A549 (cell line): ENCODE measurements at places on chromosomes 5 and 9.
A peak's percentile ranks its signal among the peaks of the same experiment; 100 is the strongest.

DNA sequence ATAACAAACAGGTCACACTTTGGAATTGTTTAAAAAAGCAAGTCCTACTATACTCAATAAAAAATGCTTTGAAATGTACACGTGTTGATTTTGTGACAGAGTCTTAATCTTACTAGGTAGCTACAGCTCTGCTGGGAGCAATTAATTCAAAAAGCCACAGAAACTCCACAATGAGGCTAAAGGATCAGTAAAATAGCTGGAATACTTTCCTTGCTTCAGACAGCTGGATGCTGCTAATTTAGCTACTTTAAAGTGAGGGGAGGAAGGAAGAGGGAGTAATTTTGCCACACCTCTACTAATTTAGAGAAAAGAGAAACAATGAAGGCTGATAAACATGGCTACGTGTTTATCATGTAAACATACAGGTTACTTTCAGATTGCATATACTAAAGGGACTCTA is 927.6 kb upstream of the DMAC1 start:
- no peak for DNase-seq

DNA sequence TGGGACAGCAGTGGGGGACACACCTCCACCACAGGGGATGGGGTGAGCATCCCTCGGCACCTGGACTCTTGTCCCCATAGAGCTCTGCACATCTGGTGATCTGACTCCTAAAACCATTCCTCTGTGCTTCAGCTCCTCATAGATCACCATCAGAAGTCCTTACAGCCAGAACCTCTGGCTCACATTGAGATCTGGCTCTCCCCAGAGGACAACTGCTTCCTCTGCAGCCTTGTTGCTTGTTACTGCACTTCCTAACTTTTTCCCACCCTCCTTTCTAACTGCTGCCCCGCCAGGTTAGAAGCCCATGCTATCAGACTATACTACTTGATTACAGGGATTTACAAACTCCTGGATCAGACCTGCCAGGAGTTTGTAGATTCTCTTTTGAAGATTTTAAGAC is 64.5 kb downstream of the ARSB start:
- peak; percentile 44 for DNase-seq

GRCh38 chr5:141783005-141783946 is 94.9 kb downstream of the PCDH1 start:
- peak; percentile 25 for DNase-seq

DNA sequence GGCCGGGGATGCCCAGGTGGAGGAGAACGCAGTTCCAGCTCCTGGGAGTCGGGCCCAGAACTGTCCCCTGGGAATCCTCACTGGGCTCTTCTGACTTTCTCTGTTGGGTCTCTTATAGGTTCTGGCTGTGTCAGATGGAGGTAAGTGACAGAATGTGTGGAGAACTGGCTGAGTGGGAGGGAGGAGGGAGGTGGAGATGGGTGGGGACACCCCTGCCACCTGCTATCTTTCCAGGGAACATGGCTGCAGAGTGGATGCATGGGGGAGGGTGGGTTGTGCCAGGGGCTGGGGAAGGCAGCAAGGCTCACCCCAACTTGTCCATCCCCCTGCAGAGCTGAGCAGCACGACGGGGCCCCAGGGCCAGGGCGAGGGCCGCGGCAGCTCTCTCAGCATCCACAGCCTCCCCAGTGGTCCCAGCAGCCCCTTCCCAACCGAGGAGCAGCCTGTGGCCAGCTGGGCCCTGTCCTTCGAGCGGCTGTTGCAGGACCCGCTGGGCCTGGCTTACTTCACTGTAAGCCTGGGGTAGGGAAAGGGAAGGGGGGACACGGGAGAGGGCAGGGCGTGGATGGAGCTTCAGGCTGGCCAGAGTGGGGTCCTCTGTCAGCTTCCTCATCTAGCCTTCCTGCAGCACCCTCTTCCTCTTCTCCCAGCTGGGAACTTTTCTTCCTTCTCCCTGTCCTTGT is 8.3 kb downstream of the RGS14 start:
- no peak for DNase-seq

- DNase-seq: no peak
These were observed 570.6 kb downstream of the PDE4D start for GRCh38 chr5:59322894-59323293.

DNA sequence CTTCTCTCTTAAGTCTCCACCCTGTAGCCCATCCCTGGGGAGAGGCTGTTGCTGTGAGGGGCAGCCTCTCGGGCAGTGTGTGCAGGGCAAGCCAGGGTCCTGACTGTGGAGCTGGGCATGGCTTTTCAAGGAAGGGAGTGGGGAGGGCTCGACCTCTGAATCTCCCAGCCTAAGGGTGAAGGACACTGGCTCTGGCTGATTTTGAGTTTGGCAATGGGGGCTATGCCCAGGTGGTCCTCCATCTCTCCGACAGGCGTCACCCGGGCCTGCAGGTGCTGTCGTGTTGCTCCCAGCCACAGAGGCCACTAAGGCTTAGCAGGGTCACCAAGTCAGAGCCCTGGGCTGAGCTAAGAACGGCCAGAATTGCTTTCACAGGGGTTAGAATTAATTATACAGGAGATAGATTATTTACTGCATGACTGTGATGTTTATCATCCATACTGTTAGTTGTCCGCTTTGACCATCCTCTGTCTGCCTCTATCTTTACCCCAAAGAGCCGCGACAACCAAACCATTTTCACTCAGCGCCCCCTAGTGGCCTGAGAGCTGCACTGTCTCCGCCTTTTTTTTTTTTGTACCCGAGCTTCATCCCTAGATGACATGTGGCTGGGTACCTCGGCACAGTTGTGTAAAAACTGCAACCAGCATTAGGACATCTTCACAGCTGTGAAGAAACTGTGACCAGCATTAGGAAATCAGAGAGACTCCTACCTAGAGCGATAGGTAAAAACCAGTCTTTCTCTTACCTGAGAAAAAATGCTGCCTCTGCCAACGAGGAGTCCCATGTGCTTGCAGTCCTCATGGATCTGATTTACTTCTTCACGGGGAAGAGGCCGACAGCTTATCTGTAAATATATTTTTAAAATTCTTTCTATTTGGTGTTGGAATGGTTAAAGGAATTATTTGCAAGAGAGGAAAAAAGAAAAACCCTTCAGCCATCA is 44.5 kb downstream of the AGXT2 start:
- peak; percentile 54 for DNase-seq

DNA sequence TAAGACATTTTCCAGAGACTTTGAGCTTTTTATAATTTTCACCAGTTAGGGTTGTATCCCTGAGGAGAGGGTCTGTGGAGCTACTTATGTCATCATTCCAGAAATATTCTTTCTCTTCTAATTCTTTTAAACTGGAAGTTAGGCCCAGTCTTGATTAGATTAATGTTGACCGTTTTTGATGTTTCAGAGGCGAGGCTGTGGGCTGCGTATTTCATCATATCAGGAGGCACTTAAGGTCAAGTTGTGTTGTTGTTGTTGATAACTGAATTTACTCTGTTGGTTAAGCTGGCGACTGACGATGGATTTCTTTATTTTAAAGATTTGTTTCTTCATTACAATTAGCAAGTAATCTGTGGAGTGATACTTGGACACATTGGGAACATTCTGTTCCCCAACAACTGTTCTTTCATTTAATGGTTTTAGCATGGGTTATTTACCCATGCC is 20.1 kb downstream of the IPO11 start:
- no peak for DNase-seq

- peak; percentile 55 for DNase-seq
These were observed 23.8 kb downstream of the SHC3 start for GRCh38 chr9:89154651-89155336.

- DNase-seq: no peak
These were observed 66.4 kb downstream of the WWC1 start for GRCh38 chr5:168357876-168358275.

GRCh38 chr9:101578378-101578777 is 16.4 kb downstream of the PPP3R2 start:
- no peak for DNase-seq

DNA sequence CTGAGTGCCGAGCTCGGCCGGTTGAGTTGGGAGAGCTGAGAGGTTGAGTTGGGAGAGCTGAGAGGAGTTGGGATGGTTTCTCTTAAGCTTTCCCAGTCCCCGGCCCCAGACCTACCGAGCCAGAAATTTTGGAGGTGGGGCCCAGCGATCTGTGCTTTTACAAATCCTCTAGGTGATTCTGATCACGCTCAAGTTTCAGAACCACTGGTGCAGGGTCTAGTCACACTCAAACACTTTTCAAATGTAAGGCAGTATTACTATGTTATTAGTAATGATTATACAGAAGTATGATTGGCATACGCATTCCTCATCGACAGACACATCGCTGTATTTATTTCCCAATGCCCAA is 256 bp upstream of the CLINT1 start:
- DNase-seq: no peak

DNA sequence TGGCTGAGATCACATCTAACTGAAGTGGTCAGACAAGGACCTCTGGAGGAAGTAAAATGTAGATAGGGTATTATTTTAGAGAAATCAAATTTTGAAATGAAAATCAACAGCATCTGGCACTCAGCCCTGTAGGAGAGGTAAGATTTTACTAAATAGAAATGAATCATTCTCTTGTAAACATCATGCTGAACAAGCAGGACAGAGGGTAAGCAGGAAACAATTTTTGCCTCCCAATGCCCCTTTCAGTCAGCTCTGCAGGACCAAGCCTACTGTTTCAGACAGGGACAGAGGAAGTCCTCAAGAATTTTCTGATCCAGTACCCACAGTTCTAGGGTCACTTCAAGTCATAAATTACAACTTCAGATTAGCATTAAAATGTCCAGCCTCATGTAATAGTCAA is 190.1 kb downstream of the ESM1 start:
- DNase-seq: no peak

- DNase-seq: no peak
These were observed 2.1 kb upstream of the MYMK start for GRCh38 chr9:133526721-133527321.

- no peak for DNase-seq
These were observed 1.5 kb upstream of the TTC39B start for GRCh38 chr9:15308511-15308910.

- DNase-seq: no peak
These were observed 115.4 kb downstream of the PDZD2 start for GRCh38 chr5:31754358-31754704.

GRCh38 chr5:26674846-26675245 is 363.5 kb downstream of the CDH9 start:
- no peak for DNase-seq

- DNase-seq: no peak
These were observed 83.8 kb upstream of the RANBP3L start for GRCh38 chr5:36385495-36385894.

GRCh38 chr9:70539001-70539400 is 124.5 kb upstream of the KLF9 start:
- DNase-seq: no peak

DNA sequence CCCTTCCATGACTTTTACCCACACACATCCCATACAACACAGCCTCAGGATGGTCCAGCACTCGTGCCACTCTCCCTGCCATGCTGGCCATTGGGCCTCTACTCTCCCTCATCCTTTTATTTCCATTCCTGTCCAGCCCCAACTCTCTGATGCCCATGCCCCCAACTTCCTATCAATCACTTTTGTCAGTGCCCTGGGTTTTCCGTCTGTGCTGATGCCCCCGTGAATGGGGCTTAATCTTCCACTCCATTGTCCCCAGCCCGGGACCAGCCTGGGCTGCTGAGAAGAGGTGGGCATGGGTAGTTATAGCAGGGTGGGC is 12.6 kb upstream of the ACSL6 start:
- no peak for DNase-seq

- no peak for DNase-seq
These were observed 1.6 kb downstream of the BSPRY start for GRCh38 chr9:113350937-113351336.

DNA sequence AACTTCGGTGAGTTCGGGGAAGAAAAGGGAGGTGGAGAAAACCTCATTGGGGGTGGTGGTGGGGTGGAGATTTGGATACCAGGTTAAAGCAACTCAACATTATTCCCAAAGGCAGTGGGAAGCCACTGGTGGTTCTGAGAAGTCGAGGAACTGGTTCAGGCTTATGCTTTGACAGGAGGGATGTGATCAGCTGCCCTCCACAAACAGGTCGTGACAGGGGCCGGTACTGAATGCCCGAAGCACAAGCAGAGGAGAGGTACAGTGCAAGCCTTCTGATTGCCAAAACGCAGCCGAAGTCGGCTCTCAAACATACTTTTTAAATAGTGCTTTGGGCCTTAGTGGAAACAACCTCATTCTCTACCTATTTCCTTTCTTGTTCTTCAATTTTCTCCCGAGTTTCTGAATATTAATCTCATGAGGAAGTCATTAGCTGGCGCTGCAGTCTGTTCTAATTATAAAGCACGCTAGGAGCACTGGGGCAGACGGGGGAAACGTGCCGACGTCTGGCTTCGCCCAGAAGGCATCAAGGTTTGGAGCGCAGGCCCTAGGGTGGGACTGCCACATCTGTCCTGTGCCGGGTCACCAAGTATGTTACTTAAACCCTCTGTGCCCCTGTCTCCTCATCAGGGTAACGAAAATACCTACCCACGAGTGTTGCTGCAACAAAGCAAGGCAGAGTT is 27.3 kb downstream of the SHB start:
- no peak for DNase-seq

- no peak for DNase-seq
These were observed 256.3 kb downstream of the CDH10 start for GRCh38 chr5:24388448-24388847.

- DNase-seq: peak; percentile 79
These were observed 1.3 kb upstream of the CDHR2 start for GRCh38 chr5:176547802-176548201.

GRCh38 chr5:181186022-181186421 is 19.0 kb downstream of the TRIM7 start:
- no peak for DNase-seq

DNA sequence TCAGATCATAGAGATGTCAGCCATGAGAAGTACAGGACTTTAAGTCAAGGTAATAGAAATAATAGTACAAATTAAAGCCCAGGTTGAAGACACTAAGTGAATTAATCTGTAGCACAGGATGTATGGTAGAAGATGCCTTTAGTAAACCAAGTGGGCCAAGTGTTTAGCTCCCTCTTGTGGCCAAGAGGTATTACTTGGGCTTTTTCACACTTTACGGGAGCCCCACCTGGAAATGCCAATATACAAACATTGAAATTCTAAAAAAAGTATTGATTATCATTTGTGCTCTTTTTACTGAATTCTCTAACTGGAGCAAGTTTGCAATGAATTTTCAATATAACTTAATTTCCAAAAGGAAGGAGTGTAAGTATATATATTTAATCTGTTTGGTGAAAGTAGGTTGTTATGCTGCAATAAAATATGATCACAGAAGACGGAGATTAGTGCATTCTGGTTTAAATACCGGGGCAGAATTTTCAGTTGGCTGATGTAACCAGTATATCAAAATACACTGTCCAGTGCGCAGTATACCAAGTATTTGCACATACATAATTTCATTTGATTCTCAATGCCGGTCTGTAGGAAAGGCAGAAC is 84.7 kb downstream of the PARP8 start:
- DNase-seq: peak; percentile 36

GRCh38 chr9:86613943-86614342 is 259.7 kb upstream of the TUT7 start:
- DNase-seq: no peak

GRCh38 chr5:128522336-128522735 is 15.7 kb downstream of the FBN2 start:
- no peak for DNase-seq

DNA sequence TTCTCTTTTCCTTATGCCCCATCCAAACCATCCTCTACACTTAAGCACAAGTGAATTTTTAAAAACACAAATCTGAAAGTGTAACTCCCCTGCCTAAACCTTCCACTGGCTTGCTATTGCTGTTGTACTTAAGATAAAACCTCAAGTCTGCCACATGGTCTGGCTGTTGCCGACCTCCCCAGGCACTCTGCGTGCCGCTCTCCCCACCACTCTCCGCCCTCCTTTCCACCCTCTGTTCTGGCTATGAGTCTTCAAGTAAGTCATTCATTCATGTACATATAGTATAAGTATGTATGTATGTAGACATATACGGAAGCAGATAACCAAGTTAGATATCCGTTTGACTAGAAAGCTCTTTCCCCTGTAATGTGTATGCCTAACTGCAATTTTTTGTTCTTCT is 94.7 kb upstream of the ANKRD55 start:
- DNase-seq: no peak
